ENCODE measurements at places on chromosomes 12 and 14. TPM values are rescaled to one million over a fixed set of nuclear protein-coding genes. Genes with fewer than 3 reads are reported as not detected.

The KRT75 gene
- total RNA-seq: 38.5 TPM

The KLHDC1 gene
- total RNA-seq: 0.07 TPM

The ADAMTS20 gene
- 1.6 TPM for total RNA-seq

The NR1H4 gene
- total RNA-seq: not detected

The SUPT16H gene
- 92.6 TPM for total RNA-seq

The B4GALNT3 gene
- 3.7 TPM for total RNA-seq

The RHEBL1 gene
- total RNA-seq: 5.0 TPM
